Kidney (tissue), 22 donors: ENCODE measurements at places on chromosomes 2 and 18. TPM values are rescaled to one million over a fixed set of nuclear protein-coding genes. Genes with fewer than 3 reads are reported as not detected.

- peaks cover 1% of the 10 kb centered on the region for H3K4me1 ChIP-seq
- H3K4me3 ChIP-seq = no peak overlapping the region
- peaks cover 2% of the 10 kb centered on the region for H3K27me3 ChIP-seq
- DNase-seq = no peak
- no peaks in the 10 kb centered on the region for H3K36me3 ChIP-seq
- H3K27ac ChIP-seq = no peak overlapping the region
These were observed 104.7 kb upstream of the OTOS start for GRCh38 chr2:240245184-240245583.

DNA sequence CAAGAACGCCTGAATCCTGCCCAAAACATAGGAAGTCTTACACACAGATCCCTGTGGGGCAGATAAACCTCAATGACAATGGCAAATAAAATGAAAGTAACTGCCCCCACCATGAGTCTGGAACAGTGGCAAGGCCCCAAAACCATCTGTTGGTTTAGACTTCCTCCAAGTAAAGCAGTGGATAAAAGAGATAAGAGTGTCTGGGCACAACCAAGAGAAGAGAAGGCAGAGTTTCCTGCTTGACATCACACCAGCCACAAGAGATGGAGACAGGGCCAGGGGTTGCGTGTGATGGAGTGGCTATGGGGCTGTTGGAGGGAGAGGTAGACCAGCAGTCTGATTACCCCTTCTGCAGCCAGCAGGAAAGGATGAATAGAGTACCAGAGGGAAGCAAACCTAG, 212.1 kb upstream of the POU3F3 start:
- no peaks in the 10 kb centered on the region for H3K36me3 ChIP-seq
- no peak overlapping the region for H3K27ac ChIP-seq
- no peak overlapping the region for H3K4me3 ChIP-seq
- DNase-seq = no peak
- no peaks in the 10 kb centered on the region for H3K27me3 ChIP-seq
- H3K4me1 ChIP-seq = no peaks in the 10 kb centered on the region

- H3K27ac ChIP-seq = no peak overlapping the region
- H3K4me1 ChIP-seq = no peaks in the 10 kb centered on the region
- no peaks in the 10 kb centered on the region for H3K27me3 ChIP-seq
- DNase-seq = no peak
These were observed 16.2 kb downstream of the INPP4A start for GRCh38 chr2:98460573-98461497.

DNA sequence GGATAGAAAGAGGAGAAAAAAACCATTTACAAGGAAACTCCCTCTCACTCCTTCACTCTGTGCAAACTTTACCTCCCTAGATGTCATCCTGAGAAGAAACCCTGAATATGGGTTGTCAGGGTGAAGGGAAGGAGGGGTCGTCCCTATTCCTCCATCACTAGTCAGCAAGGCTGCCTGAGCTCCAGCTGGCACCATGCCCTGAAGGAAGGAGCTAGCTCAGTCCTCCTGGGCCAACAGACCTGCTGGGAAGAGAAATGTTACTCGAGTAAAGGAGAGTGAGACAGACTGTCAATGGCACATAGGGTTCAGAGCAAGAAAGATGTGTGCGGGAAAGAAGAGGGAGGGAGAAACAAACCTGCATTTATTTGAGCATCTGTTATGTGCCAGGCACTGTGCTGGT, 18.3 kb upstream of the EPAS1 start:
- no peak for DNase-seq
- H3K27me3 ChIP-seq = no peaks in the 10 kb centered on the region
- no peak overlapping the region for H3K27ac ChIP-seq
- H3K4me3 ChIP-seq = no peak overlapping the region

The GPR35 gene
- 6.7 TPM for total RNA-seq
